Stimulated activated CD8-positive, alpha-beta memory T cell treated with anti-CD3 and anti-CD28 coated beads, Interleukin-7, amount 100 ng/mL, for 1 hour (primary cell): ENCODE measurements at places on chromosomes 3 and 15.

DNA sequence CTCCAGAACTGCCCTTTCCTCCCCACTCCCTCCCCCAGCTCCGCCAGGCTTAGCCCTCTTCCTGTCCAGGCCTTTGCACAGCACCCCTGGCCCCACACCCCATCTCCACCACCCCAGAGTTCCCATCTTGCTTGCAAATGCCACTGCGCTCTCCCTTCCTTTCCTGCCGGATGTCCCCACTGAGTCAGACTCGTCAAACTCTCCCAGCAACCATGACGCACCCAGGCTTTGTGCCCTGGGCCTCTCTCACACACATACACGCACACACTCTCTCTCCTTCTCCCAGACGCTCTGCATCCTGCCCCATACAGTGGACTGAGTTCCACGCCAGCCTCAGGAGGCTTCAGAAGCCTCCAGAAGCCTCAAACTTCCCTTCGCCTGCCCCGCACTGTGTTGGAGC, 2.8 kb upstream of the CCDC9B start:
- DNase-seq, result no peak

DNA sequence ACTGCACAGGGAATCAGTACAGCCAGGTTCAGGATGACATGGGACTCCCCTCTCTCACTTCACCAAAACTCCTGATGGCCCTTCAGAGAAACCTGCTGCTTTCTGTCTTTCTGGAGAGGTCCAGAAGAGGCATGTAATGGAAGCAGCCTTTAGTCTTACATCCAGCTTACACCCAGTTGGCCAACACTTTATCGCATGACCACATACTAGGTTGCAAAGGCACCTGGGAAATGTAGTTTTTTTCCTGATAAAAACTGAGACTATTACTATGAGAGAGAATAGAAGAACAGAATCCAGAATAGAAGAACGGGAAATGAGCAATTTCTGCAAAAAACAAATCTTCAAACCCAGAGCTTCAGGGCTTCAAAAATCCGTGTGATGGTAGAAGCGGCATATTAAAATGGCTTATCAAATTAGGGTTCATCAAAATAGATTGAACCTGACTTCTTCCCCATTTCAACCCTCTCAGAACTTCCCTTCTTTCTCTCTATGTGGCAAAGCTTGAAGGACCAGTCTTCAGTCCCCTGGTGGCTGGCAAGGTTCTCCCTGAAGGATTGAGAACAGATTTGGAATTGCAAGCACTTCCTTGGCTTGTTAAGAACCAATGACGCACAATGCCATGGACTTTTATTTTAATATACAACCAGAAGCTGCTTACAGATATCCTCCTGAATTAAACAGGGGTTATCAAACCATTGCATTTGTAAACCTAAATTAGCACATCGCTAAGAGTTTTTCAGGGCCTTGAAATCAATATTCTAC, 34.4 kb downstream of the CORO2B start:
- no peak for DNase-seq

DNA sequence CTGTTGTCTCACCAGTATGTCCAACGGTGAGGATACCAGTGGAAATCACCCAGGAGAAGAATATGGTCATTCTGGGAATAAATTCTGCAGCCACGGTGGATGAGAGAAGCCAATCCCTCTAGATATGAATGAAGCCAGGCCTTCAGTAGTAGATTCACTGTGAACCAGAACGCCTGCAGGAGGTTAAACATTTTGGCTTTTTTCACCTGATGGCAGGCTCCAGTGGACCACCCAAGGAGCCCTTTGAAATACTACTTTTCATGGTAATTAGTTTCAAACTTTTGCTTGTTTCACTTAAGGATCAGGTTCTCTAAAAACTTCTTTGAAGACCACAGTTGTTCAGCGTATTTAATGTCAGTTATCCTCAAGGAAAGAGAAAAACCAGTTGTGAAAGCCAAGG, 353.4 kb downstream of the RORA start:
- DNase-seq, result no peak

DNA sequence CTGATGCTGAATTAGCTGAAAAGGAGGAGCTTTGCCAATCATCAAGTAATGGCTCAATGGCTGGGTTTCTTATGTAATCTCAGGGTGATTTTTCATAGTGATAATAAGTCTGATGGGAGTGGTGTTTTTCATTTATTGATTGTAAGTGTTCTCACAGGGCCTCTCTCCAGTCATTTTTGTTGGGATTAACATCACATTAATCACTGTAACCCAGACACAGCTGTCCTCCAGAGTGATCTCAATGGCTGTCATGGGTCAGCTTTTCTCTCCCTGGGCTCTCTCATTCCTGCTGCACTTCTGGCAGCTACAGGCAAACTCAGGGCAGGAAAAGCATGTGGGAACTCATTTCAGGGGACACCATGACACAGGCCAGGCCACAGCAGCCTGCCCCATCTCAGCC, 162.9 kb downstream of the LRTM1 start:
- DNase-seq, result no peak

DNA sequence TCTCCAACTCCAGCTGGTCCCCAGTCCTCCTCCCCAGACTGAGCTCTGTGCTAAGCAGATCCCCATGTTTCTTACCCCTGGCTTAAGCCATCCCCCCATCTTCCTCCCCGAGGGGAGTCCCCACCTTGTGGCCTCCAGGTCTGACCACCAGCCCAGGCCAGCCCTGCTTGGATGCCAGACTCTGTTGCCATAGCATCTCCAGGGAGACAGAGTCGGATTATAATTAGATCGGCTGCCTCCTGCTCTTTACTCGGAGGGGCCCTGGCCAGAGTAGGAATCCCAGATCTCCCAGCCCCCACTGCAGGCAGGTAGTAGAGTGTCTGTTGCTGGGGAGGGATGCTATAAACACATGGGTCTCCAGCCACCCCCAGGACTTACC, 2.4 kb downstream of the KLHDC8B start:
- DNase-seq, result no peak

GRCh38 chr3:158333736-158334135, 223.8 kb downstream of the RSRC1 start:
- DNase-seq, result no peak

- DNase-seq, result no peak
Observed at GRCh38 chr15:56959318-56959648, 40.8 kb downstream of the TCF12 start.

DNA sequence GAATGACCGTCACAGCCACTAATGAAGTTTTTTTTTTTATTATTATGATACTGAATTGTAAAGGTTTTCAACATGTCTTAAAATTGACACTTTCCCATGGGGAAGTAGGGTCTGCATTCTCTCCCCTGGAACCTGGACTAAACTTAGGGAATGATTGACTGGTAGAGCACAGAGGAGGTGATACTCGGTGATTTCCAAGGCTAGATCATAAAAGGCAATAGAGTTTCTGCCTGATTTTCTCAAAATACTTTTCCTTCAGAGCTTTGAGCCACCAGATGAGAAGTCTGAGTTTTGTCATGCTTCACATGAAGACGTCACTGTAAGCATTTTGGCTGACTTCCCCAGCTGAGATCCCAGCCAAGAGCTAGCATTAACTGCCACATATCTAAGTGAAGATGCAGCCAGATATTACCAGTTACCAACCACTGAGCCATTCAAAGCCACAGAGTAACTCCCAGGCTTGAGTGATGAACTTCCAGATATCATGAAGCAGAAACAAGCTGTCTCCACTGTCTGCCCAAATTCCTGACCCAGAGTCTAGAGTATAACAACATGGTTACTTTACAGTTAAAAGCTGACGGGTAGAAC, 105.8 kb downstream of the LSAMP start:
- DNase-seq, result no peak

DNA sequence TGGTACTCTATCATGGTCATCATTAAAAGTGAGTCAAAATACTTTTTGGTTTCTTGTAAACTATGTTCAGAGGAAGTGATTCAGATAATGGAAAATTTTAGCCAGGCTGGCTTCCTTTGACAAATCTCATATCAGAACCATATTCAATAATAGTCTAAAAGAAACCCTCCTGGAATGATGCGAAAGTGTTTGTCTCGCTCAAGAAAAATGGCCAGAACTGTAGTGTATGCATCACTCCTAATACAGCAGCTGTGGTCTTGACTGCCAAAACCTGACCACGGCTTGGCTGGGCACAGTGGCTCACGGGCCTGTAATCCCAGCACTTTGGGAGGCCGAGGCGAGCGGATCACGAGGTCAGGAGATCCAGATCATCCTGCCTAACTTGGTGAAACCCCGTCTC, 35.6 kb upstream of the KCNMB2 start:
- no peak for DNase-seq

GRCh38 chr3:42732829-42733459, 30.3 kb upstream of the HHATL start:
- DNase-seq, result no peak

DNA sequence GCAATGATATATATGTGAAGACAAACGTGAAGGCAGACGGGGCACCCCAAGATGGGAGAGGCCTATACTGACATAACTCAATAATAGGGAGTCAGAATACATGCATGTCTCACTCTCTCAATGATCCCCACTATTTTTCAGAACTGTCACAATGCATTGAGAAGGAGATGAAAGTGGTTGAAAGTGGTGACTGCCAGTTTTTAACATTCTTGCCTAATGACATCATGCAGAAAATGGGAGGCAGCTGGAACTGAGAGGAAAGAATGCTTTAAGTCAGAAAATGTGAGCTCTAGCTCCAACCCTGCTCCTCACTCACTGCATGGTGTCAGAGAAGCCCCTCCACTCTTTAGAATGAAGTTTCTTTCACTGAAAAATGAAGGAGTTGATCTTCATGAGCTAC, 55.3 kb upstream of the P2RY1 start:
- no peak for DNase-seq

- DNase-seq, result no peak
Observed at GRCh38 chr3:169759256-169759655, 5.6 kb downstream of the TERC start.

GRCh38 chr15:96702589-96702988, 372.1 kb downstream of the NR2F2 start:
- no peak for DNase-seq

- no peak for DNase-seq
Observed at GRCh38 chr3:191391861-191392808, 61.8 kb upstream of the UTS2B start.

- no peak for DNase-seq
Observed at GRCh38 chr3:72976281-72976741, 20.3 kb upstream of the PPP4R2 start.

DNA sequence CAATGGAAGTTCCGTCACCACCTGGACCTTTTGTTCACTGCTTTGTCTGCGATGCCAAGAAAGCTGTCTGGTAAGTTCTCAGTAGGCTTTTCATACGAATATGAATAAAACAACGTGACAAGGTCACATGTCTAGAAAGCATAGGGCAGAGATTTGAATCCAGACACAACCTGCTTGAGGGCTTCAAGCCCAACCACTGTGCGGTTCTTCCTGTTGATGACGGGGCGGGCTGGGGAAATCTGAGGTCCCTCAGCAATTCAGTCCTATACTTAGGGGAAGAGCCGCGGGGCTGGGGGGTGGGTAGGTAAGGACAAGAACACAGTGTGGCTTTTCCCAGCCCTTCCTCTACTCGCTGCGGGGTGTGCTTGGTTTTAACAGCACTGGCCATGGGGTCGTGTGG, 32.4 kb upstream of the SMAD3 start:
- DNase-seq, result no peak

GRCh38 chr15:94259121-94259751, 27.9 kb downstream of the MCTP2 start:
- no peak for DNase-seq

- DNase-seq, result no peak
Observed at GRCh38 chr15:39078026-39078425, 502.9 kb upstream of the THBS1 start.

- no peak for DNase-seq
Observed at GRCh38 chr3:101925564-101925963, 76.2 kb downstream of the NFKBIZ start.

- DNase-seq, result no peak
Observed at GRCh38 chr15:68478853-68479252, 46.9 kb upstream of the ITGA11 start.

GRCh38 chr3:21778715-21779114, 27.7 kb upstream of the ZNF385D start:
- DNase-seq, result no peak

DNA sequence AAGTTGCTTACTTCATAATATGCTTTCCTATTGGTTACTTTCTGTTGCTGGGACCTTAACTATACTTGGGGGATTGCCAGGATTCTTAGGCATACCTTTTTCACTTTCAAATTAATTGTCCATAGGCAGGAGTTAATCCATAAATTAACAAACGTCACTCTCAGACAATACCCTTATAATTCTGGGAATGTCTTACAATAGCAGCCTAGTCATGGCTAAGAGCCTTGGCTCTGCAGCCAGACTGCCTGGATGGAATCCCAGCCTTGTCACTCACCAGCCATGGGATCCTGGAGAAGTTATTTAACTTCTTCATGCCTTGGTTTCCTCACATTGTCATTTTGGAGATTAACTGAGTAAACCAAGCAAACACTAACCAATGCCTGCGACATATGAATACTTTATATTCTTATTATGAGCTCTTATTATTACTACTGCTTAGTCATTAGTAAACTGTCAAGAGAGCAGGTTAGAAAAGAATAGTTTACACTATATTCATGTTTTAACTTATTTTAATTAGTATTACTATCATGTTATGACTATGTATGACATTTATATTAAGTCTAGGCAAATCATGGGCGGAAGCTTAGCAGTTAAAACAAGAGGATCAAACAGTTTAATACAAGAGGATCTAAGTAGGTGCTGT, 29.0 kb downstream of the GYG1 start:
- DNase-seq, result no peak

- no peak for DNase-seq
Observed at GRCh38 chr15:66782785-66783184, 80.7 kb downstream of the SMAD6 start.

- DNase-seq, result no peak
Observed at GRCh38 chr15:38217788-38218609, 34.6 kb upstream of the SPRED1 start.

GRCh38 chr3:125110876-125111480, 55.2 kb upstream of the HEG1 start:
- no peak for DNase-seq

DNA sequence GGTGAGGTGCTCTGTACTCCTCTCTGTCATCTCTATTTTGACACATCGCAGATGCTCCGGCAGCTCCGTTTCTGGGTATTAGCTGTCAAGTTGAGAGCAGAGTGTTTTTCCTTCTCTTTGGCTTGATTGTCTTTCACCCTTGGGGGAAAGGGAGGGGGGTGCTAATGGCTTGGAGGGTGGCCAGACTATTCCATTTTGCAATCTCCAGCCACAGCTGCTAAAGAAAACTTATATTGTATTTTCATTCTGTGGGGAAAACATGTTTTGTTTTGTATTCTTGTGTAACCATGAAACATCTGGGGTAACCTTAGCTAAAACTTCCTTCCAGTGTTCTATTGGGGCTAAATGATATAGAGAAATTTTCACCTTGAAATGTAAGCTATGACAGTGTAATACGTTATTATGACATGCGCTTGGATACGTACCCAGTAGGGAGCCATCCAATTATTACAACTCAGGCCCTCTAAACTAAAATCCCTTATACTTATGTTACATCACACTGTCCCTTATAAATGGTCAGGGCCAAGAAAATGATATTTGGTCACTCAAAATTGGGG, 14.0 kb upstream of the LARP6 start:
- no peak for DNase-seq

DNA sequence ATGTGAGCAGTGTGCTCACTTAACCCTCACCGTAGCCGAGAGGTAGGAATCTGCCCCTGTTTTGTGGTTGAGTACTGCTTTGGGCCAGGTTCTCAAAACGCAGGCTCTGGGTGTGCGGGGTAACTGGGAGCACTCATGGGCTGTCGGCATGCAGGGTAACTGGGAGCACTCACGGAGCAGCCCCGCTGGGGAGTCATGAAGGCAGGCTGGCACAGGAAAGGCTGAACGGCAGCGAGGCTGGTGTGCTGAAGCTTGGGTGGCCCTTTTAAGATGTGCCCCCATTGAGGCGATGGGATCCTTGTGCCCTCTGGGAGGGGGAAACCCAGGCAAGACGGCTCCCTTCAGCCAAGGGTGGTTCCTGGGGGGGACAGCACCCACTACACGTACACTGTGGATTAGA, 44.6 kb upstream of the VPS8 start:
- no peak for DNase-seq
